GDM1 (cell line): ENCODE measurements at places on chromosomes 1 and 21.

DNA sequence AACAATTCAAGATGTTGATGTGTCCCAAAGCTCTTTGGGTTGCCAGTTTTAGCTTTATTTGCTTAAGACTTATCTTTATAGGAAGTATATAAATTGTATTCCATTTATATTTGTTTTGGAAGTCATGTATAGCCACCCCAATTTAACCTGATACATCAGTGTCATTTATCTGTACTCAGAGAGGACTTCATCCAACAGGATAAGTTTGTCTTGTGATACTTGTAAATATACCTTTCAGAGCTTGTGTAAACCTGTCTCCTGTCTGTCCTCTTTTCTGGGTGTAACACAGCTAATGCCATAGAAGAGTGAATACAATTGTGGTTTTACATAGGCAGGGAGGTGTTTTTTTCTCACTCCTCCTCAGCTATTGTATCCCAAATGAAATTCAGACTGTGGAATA is 10.4 kb downstream of the PTGFR start:
- no peak for DNase-seq

- no peak for DNase-seq
These were observed 118.1 kb downstream of the PGBD5 start for GRCh38 chr1:230308039-230308438.

DNA sequence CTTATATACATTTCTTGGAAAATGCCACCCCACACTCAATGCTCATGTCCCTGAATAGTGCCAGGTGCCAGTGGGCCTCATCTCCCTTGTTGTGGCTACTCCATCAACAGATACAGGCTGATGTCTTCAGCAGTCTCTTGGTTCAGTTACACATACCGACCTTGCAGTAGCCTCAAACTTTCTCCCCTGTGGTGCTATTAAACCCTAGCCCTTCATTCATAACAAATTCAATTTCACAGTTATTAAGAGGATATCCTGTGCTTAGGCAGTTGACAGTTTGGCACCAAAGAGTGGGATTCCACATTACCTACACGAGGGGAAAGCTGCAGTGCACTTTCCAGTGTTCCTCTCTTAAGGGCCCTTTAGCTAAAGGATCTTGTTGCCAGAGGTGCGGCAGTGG is 35.9 kb upstream of the CAMK1G start:
- DNase-seq: no peak

DNA sequence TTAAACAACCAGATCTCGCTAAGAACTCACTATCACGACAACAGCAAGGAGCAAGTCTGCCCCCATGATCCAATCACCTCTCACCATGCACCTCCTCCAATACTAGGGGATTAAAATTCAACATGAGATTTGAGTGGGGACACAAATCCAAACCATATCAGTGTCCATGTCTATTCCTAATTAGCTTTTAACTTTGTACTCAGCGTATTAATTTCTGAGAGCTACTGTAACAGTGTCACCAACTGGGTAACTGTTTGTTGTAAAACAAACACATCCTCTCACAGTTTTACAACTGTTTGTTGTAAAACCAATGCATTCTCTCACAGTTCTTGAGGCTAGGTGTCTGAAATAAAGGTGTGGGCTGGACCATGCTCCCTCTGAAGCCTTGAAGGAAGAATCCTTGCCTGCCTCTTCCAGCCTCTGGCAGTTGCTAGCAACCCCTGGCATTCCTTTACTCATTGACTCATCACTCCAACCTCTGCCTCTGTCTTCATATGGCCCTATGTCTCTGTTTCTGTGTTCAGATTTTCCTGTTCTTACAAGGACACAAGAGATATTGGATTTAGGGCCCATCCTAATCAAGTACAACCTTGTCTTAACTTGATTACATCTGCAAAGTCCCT is 121.2 kb downstream of the LTN1 start:
- DNase-seq: no peak

DNA sequence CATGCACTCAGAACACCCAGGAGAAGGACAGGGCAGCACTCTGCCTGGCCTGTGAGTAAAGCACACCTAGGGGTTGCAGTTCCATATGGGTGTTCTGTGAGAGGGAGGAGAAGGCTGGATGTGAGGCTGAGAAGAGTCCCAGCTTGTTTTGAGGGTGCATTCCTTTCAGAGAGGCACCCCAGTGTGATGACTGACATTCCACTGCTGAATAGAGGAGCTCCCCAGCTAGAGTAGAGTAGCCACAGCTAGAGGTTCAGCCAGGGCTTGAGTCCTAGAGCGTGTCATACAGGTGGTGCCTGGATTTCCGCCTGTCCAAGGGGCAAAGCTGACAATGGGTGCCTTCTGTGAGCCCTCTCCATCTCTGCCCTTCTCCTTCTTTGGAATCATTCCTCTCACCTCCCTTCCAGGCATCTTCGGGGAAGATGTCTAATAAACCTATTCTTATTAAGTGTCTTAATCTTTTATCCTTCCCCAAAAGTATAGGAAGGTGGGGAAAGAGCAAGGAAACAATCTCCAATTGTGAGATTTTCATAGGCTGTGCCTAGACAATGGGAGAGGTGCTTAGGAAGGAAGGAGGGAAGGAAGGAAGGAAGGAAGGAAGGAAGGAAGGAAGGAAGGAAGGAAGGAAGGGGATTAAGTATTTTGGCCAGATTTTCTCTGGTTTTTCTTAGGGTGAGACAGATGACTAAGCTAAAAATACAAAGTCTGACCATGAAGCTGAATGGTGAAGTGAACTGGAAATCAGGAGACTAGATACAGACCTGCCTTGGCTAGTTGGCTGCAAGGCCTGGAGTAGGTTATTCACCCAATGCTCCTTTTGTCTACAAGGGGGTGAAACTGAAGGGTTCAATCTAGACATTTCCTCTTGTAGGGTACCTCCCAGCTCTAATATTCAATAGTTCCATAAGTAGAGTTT is 43.6 kb upstream of the SYT6 start:
- DNase-seq: no peak

DNA sequence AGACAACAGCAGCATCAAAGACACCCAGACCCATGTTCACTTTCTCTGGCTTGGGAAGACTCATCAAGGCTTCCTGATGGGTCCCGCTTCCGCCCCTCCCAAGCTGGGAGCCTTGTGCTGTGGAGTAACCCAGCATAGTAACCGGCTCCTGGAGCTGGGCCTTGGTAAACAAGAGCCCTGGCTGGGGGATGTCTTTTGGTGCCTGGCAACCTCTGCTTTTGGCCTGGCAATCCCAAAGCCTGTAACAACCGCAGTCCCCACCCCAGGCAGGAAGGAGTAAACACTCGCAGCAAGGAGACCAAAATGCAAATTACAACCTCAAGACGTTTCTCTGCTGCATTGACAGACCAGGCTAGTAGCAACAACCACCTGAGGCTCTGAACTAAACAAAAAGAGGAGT is 16.9 kb upstream of the THRAP3 start:
- DNase-seq: no peak

- no peak for DNase-seq
These were observed 62.8 kb downstream of the ZFYVE9 start for GRCh38 chr1:52204696-52205095.

DNA sequence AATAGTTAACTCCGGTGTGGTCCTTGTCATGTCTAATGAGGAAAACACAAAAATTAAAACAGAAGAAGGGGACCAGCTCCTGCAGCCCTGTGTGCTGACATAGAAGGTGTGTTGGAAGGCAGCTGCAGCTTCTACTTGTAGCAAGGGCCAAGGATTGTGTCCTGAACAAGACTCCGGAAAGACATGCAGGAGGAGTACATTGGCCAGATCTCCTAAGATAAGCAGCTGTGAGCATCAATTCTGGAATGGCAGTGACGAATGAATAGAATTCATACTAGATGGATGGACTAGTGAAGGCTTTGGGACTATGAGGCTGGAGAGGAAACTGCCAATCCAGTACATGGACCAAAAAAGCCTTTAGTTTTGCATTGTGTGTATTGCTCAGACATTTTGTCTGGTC is 19.3 kb downstream of the RPS6KA1 start:
- no peak for DNase-seq

- no peak for DNase-seq
These were observed 49.8 kb downstream of the CSMD2 start for GRCh38 chr1:34115233-34115632.

DNA sequence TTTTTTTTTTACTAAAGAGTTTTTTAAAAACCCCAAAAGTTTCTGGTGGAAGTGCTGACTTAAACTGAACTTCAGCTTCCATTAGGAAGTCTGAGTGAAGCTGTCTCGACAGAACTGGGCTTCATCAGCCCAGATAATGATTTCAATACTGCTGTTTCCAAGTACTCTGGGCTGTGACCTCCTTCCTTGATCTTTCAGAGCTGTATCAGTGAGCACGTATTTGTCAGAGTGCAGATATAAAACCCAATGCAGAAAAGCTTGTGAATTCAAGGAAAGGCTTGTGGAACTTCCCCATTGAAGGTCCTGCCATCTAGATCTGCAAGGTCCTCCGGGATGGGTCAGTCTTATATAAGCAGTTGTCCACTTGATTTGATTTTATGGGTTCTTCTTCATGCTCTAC is 50.1 kb upstream of the RGS21 start:
- DNase-seq: no peak

GRCh38 chr1:218273762-218274479 is 11.2 kb upstream of the RRP15 start:
- peak; percentile 22 for DNase-seq

DNA sequence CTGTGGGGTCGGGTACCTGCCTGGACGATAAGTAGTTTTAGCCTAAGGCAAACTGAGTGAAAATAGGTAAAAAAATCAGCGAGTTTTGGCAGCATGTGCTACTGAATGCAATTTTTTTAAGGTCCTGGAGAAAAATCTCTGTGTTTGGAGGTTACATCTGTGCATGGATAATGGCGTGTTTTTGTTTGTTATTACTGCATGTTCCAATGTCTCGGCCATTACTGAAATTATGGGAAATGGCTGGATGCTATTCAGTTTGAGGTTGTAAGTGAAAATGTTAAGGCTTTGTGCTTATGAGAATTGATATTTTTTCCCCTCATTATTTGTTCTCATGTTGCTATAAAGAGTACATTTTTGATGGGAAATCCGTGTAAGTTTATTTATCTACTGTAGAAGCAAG is 441.7 kb downstream of the PRDM2 start:
- DNase-seq: no peak

DNA sequence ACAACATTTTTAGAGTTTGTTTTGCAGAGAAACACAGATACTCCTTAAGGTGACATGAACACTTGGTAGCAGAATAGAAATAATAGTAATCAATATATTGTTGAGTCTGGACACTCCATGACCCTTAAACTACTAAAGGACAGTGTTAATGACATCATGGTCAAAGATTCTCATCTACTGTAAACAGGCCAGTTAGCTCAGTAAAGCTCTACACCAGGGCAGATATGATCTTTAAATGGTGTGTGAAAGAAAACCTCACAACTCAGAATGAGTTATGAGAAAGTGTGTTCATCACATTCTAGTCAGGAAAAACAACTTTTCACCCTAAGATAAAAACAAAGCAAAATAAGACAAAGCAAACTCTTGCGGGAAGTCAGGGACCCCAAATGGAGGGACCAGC is 58.1 kb upstream of the ADAMTS5 start:
- DNase-seq: no peak

DNA sequence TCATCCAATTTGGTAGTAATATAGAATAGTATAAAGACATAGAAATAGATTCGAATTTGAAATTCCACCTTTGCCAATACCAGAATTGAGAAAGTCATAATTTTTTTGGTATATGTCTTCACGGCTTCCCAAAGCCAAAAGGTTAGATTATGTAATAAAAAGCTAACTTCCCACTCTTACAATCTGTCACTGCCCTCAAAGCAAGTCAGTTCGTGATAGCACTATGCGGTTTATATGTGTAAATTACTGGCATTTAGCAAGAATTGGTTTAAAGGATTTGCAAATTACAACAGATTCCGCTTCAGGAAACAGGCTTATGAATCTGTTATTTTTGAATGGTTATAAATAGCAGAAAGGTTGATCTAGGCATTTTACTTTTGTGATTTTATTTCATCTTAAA is 679.4 kb upstream of the ADGRL2 start:
- no peak for DNase-seq

- peak; percentile 48 for DNase-seq
These were observed 2.3 kb downstream of the ZBTB37 start for GRCh38 chr1:173870252-173871075.

DNA sequence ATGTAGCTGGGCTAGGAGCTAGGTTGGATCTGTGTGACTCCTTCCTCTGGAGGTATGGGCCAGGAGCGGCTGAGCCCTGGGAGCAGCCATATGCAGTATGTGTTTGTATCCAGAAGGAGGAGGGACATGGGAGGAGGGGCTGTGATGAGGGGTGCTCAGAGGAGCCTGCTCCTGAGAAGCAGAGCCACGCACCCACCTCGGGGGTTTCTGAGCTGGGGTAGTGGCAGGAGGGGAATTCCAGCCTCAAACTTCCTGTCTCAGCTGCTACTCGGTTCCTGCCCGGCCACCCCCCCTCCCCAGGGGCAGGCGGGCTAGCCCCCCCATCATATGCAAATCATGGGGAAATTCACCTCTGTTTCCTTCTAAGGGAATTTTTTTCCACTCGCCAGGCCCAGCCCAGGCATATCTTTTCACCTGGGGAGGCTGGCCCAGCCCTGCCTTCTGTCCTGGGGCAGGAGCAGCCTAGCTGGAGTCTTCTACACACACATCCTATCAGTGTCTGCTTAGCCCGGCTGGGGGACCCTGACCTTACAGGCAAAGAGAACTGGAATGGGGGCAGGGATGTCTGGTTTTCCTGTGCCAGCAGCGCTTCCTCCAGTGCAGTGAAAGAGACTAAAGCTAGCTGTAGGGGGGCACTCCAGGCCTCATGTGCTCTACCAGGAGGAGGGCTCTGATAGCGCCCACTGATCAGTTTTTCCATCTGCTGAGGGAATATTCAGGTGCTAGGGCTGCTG is 3.0 kb downstream of the ZC3H12A start:
- peak; percentile 33 for DNase-seq

DNA sequence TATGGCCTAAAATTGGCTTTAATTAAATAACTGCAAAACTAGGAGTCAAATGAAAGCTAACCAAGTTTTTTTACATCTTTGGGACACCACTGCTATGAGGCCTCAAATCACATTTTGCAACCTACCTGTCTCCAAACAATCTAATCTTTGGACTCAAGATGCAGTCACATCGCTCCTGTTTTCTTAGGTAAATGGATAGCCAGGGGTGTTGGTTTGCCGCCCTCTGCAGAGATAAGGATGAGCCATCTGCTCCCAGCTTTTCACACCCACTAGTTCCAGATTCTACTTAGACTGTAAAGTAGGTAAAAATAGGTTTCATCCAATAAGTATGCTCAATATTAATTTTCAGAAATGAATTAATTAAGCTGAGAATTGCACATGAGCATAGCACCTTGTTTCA is 456.5 kb downstream of the KIF26B start:
- DNase-seq: no peak

- DNase-seq: no peak
These were observed 13.4 kb upstream of the DPT start for GRCh38 chr1:168742386-168742785.

DNA sequence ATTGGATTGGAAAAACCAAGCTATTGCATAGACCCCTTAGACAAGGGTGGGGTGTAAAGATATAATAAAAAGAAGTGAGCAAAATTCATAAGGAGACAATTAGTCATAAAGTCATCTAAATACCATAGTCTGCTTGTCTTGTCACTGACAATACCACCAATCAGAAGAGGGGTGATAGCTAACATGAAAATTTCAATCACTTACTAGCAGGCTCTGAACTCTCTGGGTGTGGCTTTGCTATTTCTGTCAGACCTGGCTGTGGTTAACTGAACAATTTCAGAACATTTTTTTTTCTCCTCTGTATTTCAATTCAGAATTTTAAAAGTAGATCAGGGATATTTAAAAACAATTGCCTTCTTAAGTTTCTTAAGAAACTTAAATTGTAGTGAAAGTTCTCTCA is 158.5 kb upstream of the PRMT6 start:
- DNase-seq: no peak
